ENCODE measurements at places on chromosomes 2 and 18.

DNA sequence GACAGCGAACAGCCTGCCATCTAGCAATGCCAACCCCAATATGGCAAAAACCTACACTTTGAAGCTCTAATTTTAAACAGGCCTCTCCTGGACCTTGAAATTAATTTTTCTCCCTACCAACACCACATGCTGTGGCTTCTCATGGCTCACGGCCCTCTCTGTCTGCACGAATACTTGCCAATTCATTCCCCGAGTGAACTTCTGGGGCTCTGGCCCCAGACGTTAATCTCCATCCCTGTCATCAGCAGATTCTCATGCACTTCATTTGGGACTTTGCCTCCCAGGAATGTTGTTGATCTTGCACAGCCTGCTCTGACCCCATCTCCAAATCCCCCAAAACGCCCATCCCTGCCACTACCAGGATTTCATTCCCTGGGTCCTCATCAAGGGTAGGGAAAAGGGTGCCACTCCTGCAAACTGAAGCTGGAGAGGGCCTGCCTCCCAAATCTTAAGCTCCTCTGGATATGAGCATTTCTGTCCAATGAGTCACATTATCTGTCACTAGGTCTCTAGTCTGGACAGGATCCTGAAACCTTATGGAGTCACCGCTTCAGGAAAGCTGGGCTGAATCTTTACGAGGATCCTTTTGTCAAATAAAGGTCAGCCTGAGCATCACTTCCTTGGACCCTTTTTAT lies 10.4 kb downstream of the FIGLA start:
- DNase-seq, result no peak

GRCh38 chr2:69780921-69781320 lies 39.0 kb downstream of the ANXA4 start:
- no peak for DNase-seq

DNA sequence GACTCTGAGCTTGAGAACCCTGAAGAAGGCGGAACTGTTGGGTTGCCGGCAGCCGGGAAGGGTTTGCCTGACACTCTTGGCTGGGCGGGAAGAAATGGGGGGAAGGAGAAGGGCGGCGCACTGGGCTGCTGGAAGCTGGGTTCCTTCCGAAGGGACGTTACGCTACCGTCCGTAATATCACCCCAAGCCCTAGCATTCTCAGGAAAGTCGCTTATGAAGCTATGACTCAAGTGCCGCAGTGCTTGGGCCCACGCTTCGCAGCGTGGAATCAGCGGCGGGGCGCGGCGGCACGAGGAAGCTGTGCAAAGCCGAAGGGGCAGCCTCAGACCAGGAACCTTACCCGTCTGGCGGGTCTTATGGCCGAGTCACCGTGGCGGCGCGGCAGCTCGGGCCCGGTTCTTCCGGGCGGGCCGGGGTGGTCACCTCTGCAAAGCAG lies 50.2 kb upstream of the SIGLEC15 start:
- DNase-seq, result peak; percentile 88

GRCh38 chr18:25164848-25165811 lies 186.8 kb downstream of the ZNF521 start:
- no peak for DNase-seq

GRCh38 chr2:230335864-230336506 lies 9.0 kb downstream of the SP140L start:
- peak; percentile 38 for DNase-seq

DNA sequence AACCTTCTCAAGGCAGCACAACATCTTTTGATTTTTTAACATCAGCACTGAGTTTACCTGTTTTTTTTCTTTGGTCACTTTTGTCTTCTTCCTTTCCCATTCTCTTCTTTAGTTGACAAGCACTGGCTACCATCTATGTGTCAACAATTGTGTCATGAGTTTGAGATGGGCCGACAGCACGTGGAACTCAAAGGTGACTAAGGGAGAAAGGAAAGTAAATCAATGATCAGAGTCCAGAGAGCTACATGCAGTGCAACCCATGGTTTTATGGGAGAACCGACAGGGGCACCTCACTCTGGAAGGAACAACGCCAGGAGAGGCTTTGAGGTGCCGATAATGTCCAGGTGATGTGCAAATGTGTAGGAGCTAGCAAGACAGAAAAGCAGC lies 755.5 kb downstream of the RNF144A start:
- no peak for DNase-seq

DNA sequence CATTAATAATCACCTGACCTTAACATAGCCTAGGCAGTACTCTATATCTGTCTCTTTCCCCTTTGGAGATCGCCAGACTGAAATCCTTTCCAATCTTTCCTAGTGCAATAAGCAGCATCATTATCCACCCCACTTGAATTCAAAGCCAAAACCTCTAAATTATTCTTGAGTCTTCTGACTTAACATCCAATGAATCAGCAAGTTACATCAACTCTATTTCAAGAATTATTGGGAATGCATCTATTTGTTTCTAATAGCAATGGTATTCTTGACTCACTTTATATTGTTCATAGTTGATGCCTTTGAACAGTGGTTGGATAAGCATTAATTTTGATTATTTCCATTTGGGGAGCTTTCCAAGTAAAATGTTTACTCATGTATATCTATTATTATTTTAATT lies 144.8 kb downstream of the ZNF804A start:
- DNase-seq, result no peak

DNA sequence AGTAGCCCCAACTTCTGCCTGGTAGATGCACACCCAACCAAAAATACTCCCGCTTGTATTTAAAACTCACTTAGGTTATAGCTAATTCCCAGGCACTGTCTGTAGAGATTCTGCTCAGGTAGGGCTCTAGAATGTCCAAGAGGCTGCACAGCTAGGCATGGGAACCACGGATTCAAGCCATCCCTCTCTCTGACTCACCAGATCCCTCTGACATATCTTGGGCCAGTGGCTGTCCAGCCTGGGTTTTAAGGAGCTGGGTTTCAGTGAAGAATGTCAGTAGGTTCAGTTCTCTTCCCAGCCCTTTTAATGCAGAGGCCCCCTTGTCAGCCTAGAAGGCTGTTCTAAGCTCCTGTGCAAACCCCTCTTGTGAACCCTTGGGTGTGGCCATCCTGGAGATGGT lies 15.9 kb upstream of the IL1R1 start:
- DNase-seq, result no peak

- no peak for DNase-seq
Observed at GRCh38 chr18:907885-908757, 3.5 kb downstream of the ADCYAP1 start.

DNA sequence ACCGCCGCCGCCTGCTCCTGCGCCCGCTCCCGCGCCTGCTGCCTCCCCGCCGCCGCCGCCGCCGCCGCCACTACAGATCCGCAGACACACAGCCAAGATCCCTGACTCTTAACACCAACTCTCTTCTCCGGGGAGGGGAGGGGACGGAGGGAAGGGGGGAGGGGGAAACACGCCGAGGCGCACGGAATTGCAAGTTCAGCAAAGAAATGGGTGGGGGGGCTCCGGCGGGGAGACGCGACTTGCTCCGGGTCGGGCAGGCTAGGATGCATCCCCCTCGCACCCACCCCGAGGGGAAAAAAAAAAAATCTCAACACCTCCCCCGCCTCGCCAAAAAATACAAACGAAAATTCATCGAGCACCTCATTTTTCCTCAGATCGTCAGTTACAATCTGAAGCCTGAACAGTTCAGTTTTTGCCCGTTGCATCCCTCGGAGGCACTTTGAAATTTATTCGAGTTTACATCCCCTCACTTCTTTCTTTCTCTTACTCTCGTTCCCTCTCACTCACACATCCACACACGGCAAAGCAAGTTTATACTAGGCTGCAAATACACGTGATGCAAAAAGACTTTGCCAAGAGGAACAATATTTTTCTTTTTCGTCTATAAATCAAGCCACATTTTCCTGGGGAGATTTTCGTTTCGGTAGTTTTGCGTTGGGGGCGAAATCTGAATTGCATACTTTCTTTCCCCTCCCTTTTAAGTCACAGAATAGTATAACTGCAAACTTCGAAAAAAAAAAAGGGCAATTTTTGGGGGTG lies at the start of gene TCF4:
TCF4 (minus strand) TSS at position 82 of the 759 bp plus-strand sequence. CDS start 1,076 bp downstream, outside the sequence.
- peak; percentile 57 for DNase-seq

DNA sequence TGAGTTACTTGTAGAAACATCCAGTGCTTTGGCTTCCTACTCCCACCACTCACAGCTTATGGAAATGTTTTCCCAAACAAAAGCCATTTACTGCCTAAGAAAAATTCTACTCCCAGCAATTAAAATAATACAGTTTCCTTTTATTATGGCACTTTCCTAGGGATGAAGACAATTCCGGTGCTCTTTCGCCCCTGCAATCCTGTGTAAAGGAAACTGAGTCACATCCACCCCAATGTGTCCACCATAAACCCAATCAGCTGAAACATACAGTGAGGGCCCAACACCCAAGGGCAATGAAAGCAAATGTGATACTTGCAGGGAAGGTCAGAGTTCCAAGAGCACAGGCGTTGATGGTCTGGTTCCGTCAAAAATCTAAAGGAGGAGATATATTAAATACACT lies 62.0 kb upstream of the ST3GAL5 start:
- no peak for DNase-seq

DNA sequence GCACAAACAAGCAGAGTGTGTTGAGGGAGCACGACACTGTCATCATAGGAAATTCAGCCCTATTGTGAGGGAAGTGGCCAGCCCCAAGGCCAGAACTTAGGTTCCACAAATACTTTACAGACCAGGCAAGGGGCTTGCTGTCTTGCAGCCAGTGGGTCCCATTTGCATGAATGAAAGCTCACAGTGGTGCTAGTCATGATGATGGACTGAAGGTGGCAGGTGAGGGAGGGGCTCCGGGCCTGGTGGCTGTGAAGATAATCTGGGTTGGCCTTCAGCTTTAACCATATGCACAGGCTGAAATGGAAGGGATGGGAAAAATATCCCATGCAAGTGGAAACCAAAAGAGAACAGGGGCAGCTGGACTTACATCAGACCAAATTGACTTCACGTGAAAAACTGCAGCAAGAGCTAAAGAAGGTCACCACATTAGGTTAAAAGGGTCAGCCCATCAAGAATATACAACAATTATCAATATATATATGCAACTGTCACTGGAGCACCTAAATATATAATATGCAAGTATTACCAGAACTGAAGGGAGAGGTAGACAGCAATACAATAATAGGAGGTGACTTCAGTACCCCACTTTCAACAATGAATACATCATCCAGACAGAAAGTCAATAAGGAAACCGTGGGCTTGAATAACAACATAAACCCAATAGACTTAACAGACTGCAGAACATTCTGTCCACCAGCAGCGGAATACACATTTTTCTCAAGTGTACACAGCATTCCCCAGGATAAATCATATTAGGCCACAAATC lies 39.6 kb downstream of the DCDC2C start:
- no peak for DNase-seq

DNA sequence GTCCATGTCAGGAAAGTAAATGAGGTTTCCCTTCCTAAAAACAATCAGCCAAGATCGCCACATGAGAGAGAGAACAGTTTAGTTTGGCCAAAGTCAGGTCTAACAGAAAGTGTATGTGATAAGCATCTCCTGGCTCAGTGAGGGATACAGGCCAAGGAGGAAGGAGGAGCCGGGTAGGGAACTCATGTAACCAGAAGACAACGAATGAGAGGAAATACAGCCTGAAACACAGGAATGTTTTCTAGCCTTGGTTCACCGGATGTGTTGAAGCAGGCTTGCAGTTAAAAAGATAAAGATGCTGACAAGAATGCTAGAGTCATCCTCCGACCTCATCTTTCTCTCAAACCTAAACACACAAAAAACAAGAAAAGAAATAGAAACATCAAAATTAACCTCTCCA lies 283.9 kb upstream of the SIX2 start:
- no peak for DNase-seq

DNA sequence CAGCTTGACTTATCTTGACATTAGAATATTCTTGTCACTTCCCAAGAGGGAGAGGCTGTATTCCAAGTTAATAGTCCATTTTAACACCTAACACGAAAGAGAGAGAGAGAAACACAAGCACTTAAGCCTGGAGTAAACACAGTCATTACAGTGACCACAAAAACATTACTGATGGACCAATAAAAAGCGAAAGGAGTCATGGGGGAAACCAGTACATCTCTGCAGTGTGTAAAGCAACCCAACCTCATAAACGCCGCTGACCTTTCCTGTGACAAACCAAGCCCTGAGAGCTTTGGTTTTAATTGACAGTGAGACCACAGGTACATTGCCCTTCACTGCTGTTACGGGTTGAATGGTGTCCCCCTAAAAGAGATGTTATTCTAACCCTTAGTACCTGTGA lies 78.3 kb downstream of the SMAD4 start:
- DNase-seq, result no peak

GRCh38 chr2:176614049-176614448 lies 344.8 kb downstream of the MTX2 start:
- no peak for DNase-seq

DNA sequence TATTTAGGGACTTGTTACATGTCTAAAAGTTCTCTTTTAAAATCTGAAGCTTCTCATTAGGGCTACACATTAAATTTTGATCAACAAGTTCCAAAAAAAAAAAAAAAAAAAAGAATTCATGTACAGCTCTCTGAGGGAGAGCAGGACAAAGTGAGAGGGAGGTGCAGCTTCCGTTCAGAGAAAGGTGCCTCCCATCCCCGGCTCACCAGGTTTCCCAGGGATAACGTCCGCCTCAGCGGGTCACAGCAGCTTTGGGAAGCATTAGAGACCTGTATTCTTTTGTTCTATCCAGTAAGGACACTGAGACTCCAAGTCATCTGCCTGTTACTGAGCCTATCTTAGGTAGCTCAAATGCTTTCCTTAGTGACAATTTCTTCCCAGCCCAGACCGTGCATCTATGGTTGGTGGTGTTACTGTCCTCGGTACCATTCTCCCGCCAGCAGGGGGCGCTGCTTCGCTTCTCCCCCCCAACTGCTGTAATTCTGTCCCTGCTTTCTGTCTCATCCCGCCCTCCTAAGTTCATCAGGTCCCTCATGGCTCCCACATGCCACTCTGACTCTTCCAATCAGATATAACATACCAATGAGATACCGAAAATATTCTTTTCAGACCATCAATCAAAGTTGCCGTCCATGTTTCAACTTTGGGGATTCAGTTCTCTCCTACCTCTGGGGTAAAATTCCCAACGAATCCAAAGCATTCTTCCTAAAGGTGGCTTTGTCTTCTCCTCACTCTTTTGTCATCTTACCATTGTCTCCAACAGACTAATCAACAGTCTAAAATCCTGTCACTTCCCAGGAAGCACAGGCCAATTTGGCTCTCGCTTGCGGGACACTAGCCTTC lies 466.5 kb downstream of the METTL4 start:
- DNase-seq, result peak; percentile 72

GRCh38 chr2:20515290-20516220 lies 68.7 kb downstream of the RHOB start:
- no peak for DNase-seq

- no peak for DNase-seq
Observed at GRCh38 chr2:67130531-67131256, 266.4 kb upstream of the ETAA1 start.

Measured in activated CD8-positive, alpha-beta memory T cell treated with anti-CD3 and anti-CD28 coated beads for 24 hours (primary cell).